ENCODE measurements at places on chromosomes 3 and 15.

DNA sequence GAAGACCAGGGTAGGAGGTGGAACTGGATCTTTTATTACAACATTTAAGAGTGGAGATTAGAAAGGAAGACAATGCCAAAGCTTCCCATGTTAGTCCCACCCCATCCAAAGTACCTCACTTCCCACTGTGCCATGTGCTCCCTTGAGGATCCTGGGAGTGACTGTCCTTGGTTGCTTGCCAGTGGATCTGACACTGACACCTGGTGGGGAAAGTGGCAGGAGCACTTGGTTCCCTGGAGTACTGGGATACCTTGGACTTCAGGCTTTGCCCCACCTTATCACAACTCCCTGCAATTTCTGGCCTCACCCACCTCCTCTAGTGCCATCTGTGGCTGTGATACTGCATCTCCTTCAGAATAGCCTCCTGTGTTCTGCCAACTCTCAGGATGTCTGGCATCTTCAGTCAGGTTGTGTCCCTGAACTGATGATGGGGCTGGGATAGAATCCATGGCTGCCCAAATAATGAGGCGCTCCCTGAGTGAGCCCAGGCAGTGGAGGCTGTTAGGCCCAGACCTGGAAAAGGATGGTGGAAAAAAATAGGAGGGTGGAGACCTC, 1.3 kb downstream of the ELL3 start:
- no peak for DNase-seq

- no peak for DNase-seq
These were observed 26.1 kb downstream of the RPL39L start for GRCh38 chr3:187112934-187113793.

DNA sequence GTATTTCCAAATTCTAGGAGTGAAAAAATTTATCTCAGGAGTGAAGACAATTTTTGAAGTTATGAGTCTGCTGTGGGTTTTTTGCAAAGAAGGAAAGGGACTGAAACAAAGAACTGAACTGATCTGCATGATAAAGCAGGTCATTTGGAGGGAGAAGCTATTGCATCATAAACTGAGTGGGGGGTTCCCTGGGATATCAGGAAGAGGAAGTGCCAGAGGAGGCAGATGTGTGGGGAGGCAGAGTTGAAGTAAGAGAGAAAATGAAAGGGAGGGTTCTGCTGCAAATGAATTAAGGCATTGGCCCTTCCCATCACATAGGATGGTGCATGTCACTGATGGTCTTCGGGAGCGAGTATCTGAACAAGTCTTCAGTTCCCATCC, 379.2 kb downstream of the VPS13C start:
- DNase-seq = no peak

- no peak for DNase-seq
These were observed 245.6 kb upstream of the LRTM1 start for GRCh38 chr3:55173504-55173903.

- no peak for DNase-seq
These were observed 199.1 kb downstream of the LRRN1 start for GRCh38 chr3:3998140-3998922.

DNA sequence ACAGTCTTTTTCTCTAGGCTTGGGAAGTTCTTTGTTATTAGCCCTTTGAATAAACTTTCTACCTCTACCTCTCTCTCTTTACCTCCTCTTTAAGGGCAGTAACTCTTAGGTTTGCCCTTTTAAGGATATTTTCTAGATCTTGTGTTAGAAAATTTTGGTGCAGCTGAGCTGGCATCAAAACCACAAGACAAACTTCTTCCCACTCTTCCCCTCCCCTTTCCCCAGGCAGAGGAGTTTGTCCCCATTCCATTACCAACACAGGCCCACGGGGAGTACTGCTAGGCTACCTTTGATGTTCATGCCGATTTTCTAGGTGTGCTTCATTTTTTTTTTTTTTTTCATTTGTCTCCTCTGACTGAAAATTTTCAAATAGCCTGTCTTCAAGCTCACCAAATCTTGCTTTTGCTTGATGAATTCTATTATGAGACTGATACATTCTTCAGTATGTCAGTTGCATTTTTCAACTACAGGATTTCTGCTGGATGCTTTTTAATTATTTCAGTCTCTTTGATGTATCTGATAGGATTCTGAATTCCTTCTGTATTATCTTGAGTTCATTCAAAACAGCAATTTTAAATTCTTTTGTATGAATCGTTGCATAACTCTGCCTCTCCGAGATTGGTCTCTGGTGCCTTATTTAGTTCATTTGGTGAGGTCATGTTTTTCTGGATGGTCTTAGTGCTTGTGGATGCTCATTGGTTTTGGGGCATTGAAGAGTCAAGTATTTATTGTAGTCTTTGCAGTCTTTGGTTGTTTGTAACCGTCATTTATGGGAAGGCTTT, 112.0 kb downstream of the UBE2E2 start:
- DNase-seq = no peak

DNA sequence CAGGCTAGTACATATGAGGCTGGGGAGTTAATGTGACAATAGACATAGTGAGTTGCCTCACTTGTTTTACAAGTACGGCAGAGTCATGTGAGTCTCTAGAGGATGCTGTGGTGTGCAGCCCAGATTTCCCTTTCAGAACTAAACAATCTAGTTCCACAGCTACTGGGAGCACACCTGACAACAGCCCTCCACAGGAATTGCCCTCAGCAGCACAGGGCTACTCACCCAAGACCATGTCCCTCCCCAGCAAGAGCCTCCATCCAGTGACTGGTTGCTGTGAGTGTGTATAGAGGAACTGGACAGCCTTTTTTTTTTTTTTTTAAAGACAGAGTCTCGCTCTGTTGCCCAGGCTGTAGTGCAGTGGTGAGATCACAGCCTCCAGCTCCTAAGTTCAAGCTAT, 40.2 kb upstream of the UBE2E2 start:
- no peak for DNase-seq

DNA sequence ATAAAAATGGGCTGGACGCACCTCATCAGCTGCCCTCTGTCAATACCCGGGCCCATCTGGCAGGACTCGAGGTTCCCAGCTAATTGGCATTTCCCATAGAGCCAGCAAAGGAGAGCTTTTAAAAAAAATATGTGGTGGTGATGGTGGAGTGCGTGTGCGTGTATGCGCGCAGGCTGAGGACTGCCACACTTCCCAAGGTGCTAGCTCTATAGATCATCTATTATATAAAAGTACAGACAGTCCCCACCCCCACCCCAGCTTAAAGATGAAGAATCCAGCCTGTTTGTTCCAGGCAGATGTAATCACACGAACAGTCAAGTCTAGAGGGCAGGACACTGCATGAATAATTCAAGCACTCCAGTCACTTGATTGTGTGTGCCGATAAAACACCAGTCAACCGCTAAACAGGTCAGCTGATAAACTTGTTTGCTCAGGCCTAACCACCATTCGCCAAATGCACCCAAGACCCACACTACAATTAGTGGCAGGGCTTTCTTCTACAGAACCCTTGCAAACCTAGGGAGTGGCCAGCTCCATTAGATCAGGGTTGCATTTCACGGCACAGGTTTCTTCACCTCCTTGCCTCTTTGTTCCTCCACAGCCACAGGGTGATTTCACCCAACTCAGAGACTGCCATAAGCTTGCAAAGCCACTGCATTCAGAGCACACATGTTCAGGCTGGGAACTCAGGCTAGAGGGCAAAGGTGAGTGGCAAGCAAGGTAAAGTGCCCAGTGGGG, 5.8 kb downstream of the TLE3 start:
- no peak for DNase-seq

DNA sequence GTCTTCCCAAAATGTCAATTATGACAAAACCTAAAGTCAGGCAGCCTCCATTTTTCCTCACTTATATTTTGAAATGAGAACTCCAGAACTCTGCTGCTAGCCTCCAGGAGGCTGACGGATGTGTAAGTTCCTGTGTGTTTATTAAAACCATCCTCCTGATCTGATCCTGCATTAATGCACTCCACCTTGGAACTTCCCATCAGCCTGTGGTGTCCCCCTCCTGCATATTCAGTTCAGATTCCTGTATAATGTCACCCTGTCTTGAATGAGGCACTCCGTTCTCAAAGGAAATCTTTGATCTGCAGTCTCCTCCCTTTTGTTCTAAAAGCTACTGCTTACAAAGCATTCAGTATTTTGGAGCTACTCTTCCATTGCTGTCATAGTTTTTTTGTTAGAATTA, 318.2 kb upstream of the ONECUT1 start:
- DNase-seq = no peak

- DNase-seq = no peak
These were observed 61.4 kb downstream of the GOLIM4 start for GRCh38 chr3:168034152-168034928.

DNA sequence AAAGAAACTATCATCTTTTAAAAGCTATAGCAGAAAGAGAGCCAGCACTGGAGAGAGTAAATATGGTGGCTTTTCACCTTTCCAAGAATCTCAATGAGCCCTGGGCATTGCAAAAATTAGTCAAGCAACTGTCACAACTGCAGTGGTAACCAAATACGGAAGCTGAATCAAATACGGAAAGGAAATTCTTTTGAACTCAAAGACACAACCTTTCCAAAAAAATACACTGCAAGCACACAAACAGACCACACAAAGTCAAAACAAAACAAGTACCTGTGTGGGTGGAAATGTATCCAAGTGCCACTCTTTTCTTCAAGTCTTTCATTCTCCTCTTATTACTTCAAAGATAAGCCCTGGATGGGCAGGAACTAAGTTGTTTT, 17.6 kb downstream of the VGLL4 start:
- DNase-seq = no peak

- DNase-seq = peak; percentile 42
These were observed at the start of gene IL17RD for GRCh38 chr3:57164657-57165573. Gene IL17RD (minus strand): TSS chr3:57165353. CDS start chr3:57165286, 67 bp downstream.

DNA sequence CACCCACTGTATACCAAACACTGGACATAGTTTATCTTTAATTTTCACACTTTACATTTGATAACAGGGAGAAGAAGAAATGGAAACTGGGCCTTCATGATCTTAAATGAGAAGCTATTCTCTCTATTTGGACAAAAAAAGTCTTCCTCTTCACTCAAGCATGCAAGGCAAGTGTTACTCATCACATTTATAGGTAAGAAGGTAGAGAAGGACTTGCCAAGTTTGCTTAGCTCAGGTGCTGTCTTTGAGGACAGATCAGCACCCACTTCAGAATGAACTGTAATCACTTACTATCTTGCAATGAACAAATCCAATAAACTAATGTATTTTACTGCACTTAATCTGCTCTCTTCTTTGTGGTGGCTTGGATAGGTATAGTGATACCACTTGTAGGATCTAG, 1.1 kb upstream of the MYH15 start:
- DNase-seq = no peak

- no peak for DNase-seq
These were observed 23.5 kb downstream of the OCA2 start for GRCh38 chr15:28075573-28075972.

GRCh38 chr3:50666837-50667236, 7.9 kb upstream of the DOCK3 start:
- DNase-seq = no peak

- DNase-seq = no peak
These were observed 6.8 kb downstream of the PRRT3 start for GRCh38 chr3:9945358-9945757.

Data from stimulated activated CD4-positive, alpha-beta T cell treated with anti-CD3 and anti-CD28 coated beads, Interleukin-15, amount 100 ng/mL, for 1 hour (primary cell).